ENCODE measurements at places on chromosomes 7 and 10.

DNA sequence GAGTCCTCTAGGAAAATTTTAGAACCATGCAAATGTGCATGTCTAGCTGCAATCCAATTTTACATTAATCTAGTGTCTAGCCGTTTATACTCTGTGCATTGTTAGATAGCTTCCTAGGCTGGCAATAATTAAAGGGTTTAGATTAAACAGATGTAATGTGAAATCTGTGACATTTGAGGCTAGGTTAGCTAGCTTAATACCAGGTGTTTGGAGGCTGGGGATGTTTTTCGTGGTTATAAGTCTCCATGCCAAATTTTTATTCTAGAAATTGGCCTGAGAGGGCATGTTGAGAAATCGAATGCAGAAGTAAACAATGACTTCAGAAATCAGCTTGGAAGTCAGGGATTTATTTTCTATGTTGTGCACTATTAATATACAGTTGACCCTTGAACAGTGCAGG lies 94.2 kb downstream of the ST7 start:
- H3K4me3 ChIP-seq, result no peak overlapping the region
- no peak overlapping the region for H3K27ac ChIP-seq
- H3K36me3 ChIP-seq, result no peaks in the 10 kb centered on the region
- H3K27me3 ChIP-seq, result no peaks in the 10 kb centered on the region

- H3K27ac ChIP-seq, result no peak overlapping the region
- H3K4me1 ChIP-seq, result no peaks in the 10 kb centered on the region
- no peak for DNase-seq
- H3K4me3 ChIP-seq, result no peak overlapping the region
- peaks cover 67% of the 10 kb centered on the region for H3K36me3 ChIP-seq
Measured at GRCh38 chr10:123044391-123044790, 35.6 kb downstream of the ACADSB start.

- H3K27me3 ChIP-seq, result no peaks in the 10 kb centered on the region
- no peaks in the 10 kb centered on the region for H3K4me1 ChIP-seq
- H3K4me3 ChIP-seq, result peak overlapping the region; percentile 14
- no peaks in the 10 kb centered on the region for H3K36me3 ChIP-seq
- peak; percentile 88 for DNase-seq
- peak overlapping the region; percentile 72 for H3K27ac ChIP-seq
Measured at GRCh38 chr7:27124096-27124901, 6.3 kb downstream of the HOXA4 start.

DNA sequence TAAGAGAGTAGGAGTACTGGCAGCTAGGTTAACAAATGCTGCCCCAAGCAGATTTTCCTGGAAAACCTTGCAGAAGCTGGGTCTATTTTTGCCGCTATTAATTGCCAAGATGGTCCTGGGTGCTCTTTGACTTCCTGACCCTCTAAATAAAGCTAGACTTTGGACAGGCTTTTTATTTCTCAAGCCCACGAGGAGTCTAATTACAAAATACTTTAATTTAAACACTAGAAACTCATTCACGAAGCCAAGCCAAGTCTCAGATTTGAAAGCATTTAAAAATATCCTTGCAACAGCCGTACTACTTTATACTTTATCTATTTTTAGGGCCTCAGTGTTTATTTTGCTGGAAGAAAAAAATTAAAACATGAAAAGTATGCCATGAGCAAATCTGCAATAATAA lies 45.1 kb downstream of the TMEM26 start:
- H3K27me3 ChIP-seq, result no peaks in the 10 kb centered on the region
- no peaks in the 10 kb centered on the region for H3K36me3 ChIP-seq
- H3K4me1 ChIP-seq, result no peaks in the 10 kb centered on the region

DNA sequence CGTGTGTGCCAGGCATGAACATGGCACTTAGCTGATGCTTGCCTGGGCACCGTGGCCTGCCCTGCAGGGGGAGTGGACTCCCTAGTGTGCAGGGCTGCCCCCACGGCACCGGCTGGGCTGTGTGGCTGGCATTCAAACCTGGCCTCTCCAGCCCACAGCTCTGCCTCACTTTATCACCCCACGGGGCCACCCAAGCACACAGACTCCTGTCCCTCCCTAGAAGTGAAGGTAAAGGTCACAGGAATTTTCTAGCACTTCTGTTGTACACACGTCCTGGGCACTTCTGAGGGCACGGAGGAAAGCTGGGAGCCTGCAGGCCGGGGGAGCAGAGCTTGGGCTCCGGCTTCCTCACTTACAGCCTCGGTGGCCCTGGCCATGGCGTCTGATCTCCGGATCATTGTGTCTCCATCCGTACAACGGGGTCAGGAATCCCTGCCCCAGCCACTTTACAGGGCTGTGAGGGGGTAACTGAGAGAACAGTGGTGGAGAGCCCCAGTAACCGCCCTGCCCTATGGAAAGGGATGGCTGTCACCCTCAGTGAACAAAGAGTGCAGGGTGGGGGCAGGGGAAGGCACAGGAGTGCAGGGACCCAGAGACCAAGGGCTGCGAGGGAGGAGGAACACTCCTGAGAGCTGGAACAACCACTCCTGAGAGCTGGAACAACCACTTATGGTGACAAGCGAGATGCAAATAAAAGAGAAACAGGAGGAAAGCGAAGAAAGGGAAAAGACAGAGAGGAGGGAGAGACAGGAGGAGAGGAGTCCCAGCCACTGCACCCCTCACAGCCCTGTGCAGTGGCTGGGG lies 3.9 kb upstream of the PYROXD2 start:
- H3K4me1 ChIP-seq, result no peaks in the 10 kb centered on the region
- no peak overlapping the region for H3K4me3 ChIP-seq
- H3K27me3 ChIP-seq, result no peaks in the 10 kb centered on the region

- H3K27ac ChIP-seq, result no peak overlapping the region
- H3K27me3 ChIP-seq, result no peaks in the 10 kb centered on the region
- H3K36me3 ChIP-seq, result no peaks in the 10 kb centered on the region
Measured at GRCh38 chr7:111796671-111797070, 234.4 kb upstream of the IMMP2L start.

- no peaks in the 10 kb centered on the region for H3K36me3 ChIP-seq
- no peak overlapping the region for H3K4me3 ChIP-seq
- H3K4me1 ChIP-seq, result no peaks in the 10 kb centered on the region
- H3K27me3 ChIP-seq, result no peaks in the 10 kb centered on the region
- DNase-seq, result no peak
Measured at GRCh38 chr10:114195079-114195478, 15.9 kb downstream of the TDRD1 start.

DNA sequence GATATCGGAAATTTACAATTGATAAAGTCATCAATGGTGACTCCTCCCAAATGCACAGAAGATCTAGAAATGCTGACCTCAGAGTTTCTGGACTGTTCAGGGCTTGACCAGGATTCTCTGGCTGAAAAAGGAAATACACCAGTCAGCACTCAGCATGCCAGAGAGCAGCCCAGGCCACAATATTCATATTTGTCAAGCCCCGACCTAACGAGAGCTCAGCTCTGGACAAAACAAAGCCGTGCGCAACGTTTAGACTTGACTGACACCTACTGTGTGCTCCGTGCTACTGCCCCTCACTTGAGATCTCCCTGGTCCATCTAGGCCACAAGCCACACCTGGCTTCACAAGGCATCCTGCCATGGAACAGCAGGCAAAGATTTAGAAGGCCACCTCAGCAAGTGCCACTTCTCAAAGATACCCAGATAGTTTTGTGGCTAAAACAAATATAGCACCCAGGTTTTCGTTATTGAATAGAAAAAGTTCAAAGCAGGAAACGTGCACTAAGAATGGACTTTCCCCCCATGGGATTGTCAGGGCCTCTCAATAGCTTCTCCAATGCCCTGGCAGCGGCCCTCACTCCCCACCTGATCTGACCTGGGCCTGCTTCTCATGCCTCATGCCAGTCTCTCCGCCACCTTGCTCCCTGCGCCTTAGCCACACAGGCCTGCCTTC lies 218.3 kb downstream of the FAM107B start:
- H3K27ac ChIP-seq, result peak overlapping the region; percentile 5
- no peaks in the 10 kb centered on the region for H3K27me3 ChIP-seq
- DNase-seq, result no peak
- no peaks in the 10 kb centered on the region for H3K36me3 ChIP-seq
- peaks cover 7% of the 10 kb centered on the region for H3K4me1 ChIP-seq

Data from sigmoid colon (tissue), 7 donors.